ENCODE measurements at places on chromosomes 13 and 19. TPM values are rescaled to one million over a fixed set of nuclear protein-coding genes. Genes with fewer than 3 reads are reported as not detected.

Gene RXFP2
- total RNA-seq, result not detected

Gene PSG3
- total RNA-seq, result not detected

Gene FGF22
- total RNA-seq, result under 0.01 TPM

Gene PROZ
- not detected for total RNA-seq

Gene MZT1
- total RNA-seq, result 4.8 TPM

Gene ICAM4
- 1.5 TPM for total RNA-seq

Gene CLEC11A
- total RNA-seq, result 33.6 TPM

Gene IZUMO2
- not detected for total RNA-seq

Gene ITM2B
- 126 TPM for total RNA-seq

Gene TMEM59L
- 1.00 TPM for total RNA-seq

Gene SPRY2
- total RNA-seq, result 11.3 TPM

Gene GPC5
- total RNA-seq, result 1.0 TPM

Gene WDR88
- total RNA-seq, result not detected

Gene ZFR2
- total RNA-seq, result not detected

Gene C19orf81
- total RNA-seq, result not detected

Gene PLK5
- total RNA-seq, result not detected

Gene MOB3A
- total RNA-seq, result 11.2 TPM

Gene SYNGR4
- not detected for total RNA-seq

Gene UBL5
- total RNA-seq, result 221 TPM
